CD4-positive, alpha-beta T cell treated with Interleukin-21 for 1 hour (primary cell): ENCODE measurements at places on chromosomes 6 and 20.
A peak's percentile ranks its signal among the peaks of the same experiment; 100 is the strongest.

- DNase-seq: no peak
Observed at GRCh38 chr20:63284544-63284949, 8.4 kb upstream of the COL20A1 start.

DNA sequence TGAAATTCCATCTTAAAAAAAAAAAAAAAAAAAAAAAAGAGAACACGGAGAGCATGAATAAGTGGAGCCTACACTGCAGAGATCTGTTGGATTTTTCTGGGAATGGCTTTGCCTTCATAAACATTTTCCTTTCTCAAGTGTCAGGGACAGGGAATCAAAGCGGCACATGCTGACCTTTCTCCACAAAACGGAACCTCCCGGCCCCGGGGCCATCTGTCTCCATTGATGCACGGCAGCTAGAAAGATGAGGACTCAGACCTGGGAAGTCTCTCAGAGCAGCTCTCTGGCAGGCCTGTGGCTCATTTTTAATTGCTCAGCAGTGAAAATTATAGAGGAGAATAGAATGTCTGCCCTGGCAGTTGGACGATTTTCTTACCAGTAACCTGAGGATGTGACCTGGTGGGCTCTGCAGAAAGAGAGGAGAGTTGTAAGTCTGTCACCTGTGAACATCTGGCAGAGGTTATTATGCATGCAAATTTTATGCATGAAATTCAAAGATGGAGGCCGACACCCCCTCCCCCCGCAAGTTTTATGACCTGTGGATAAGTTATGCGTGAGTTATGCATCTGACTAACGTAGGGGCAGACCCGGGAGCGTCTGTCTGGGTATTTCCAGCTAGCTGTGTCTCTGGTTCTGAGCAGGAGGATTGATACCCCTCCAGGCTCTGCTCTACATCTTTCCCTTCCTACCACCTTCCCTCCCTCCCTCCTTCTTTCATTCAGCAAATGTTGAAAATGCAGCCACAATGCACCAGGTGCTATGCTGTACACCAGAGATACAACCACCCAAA lies 352.5 kb downstream of the CDH26 start:
- DNase-seq: no peak

DNA sequence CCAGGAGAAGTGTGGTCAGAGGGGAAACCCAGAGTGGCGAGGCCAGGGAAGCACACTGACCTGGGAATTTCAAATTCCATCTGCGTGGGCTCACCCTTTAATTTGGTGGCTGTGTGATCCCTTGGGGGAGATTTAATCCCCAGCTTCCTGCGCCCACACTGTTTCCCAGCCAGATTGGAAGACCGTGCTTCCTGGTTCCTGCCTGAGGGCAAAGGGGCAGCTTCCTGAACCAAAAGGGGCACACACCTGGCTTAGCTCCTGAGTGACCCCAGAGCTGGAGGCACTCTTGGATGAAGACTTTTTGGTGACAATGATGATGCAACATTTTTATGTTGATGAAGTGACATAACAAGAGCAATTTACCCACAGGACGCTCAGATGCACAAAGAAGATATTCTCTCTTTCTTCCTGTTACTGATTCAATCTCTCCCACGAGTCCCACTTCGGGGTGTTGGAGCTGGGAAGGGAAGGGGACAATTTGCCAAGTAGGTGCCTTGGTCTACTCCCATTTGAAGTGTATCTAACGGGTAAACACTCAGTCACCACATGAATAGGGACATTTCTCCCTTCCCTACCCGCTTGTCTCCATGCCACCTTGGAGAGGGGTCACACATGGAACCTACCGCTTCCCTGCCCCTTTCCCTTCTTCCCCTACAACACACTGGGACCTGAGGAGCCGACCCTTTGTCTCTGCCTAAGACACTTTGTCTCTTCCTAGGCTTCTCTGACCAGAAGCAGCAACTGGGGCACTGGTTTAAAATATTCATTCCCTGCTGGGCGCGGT lies 28.6 kb upstream of the CDKN1A start:
- no peak for DNase-seq

GRCh38 chr20:47315339-47316056 lies 41.0 kb downstream of the ZMYND8 start:
- no peak for DNase-seq

DNA sequence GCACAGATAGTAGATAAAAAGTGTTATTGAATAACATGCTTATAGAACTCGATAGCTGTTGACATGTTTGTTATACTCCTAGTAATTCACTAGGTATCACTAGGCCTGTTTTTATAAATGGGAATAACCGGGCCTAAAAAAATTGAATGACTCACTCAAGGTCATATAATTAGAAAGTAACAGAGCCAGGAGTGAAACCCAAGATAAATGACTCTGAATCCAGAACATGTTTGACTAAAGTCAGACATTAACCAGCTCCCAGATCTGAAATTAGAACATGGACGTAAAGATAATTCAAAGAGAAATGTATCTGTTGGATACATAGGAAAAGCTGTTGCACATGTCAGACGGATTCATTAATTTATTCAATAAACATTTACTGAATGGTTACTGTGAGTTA lies 26.9 kb downstream of the RGS17 start:
- no peak for DNase-seq

GRCh38 chr6:143427109-143427817 lies 23.2 kb downstream of the ADAT2 start:
- DNase-seq: peak; percentile 73

GRCh38 chr6:143339223-143339622 lies 111.3 kb downstream of the ADAT2 start:
- no peak for DNase-seq

DNA sequence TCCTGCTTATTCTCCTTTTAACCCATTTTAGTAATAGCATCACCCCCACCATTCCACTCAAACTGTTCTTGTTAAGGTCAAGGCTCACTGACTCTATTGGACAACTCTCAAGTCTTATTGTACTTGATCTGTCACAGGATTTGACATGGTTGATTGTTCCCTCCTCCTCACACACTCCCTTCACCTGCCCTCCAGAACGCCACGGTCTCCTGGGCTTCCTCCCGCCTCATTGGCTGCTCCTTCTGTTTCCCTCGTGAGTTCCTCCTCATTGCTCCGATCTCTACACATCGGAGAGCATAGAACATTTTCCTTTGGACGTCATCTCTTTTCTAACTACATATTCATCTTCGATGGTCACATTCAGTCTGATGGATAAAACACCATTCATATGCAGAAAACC lies 55.1 kb downstream of the STMND1 start:
- DNase-seq: no peak

DNA sequence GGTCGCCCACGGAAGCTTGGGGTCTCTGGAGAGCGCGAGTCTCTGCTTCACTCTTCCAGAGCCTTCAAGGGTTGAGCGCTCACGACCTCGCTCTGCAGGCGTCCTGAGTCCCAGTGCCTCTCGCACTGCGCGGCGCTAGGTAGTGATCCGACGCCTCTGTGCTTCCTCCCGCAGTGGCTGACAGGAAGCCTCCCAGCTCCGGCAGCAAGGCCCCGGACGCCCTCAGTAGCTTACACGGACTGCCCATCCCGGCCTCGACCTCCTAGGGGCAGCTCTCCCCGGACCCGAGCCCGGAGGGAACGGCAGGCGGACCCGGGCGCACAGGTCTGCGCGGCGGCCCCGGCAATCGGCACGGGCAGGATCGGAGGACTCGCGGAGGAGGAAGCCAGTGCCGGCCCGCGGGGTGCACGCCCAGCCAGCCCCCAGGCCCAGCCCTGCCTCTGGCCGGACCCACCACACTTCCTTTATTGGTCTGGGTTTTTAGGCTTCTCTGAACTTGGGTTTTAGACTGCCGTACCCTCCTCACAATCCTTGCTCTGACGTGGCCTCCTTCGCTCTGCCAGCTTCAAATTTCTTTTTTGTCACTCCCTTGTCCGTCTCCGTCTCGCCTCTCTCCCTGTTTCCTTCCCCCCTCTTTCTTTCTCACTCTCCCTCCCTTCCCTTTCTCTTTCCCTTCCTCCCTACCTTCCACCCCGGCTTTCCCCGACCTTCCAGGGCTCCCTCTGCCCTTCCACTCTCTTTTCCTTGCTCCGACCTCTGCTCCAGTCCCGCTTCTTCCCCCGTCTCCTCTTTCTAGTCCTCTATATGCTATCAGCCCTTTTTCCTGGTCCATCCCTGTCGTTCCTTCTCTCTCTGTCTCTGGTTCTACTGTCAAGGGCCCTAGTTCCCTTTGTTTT lies 9.1 kb downstream of the PAX1 start:
- DNase-seq: no peak

DNA sequence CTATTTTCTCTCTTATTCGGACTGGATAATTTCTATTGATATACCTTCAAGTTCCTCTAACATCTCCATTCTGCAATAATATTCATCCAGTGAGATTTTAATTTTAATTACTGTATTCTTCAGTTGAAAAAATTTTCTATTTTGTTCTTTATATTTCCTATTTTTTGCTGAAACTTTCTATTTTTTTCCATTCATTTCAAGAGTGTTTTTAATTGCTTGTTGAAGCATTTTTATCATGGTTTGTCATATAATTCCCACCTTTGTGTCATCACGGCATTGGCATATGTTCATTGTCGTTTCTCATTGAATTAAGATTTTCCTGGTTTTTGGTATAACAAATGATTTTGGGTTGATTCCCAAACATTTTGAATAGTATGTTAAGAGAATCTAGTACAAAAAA lies 214.9 kb upstream of the HDDC2 start:
- DNase-seq: no peak

GRCh38 chr20:23129891-23130621 lies 43.9 kb upstream of the CD93 start:
- no peak for DNase-seq

- peak; percentile 52 for DNase-seq
Observed at GRCh38 chr6:116010790-116011401, 49.8 kb downstream of the FRK start.

- no peak for DNase-seq
Observed at GRCh38 chr6:63565727-63566596, 6.3 kb upstream of the LOC128125822 start.

DNA sequence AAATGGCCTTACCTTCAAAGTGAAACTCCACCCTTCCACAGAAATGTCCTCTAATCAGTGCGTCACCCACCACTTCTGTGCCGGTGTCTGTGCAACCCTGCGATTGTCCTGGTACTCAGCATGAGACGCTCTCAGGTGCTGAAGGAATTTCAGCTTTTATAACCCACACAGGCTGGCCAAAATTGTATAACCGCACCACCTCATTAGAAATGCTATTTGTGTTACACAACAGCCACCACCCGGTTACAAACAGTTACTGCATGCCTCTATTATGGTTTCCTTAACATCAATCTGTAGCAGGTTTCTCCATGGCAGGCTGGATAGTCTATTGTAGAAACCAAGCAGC lies 51.5 kb downstream of the SLC23A2 start:
- DNase-seq: peak; percentile 52

DNA sequence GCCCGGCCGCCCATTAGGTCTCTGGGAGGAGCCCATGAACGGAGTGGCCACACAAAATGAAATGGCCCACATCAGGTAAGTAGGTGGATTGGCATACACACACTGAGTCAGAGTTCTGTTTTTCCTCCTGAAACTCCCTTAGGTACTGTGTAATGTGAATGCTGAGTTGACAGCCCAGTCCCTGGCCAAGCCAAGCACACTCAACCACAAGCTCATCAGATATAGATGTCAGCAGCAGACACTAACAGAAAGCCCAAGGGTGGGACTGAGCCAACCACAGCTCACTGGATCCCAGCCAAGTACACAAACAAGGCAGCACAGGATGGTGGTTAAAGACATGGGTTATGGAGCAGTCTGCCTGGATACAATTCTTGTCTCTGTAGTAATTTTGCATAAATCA lies 403.4 kb downstream of the GJA1 start:
- DNase-seq: no peak

GRCh38 chr6:163926642-163927041 lies 512.1 kb downstream of the QKI start:
- DNase-seq: no peak

- DNase-seq: no peak
Observed at GRCh38 chr20:5342021-5342420, 25.3 kb upstream of the PROKR2 start.
